NCI-H526 (cell line): ENCODE measurements at places on chromosomes 7 and 10.

- no peak for DNase-seq
These were observed 1159.0 kb downstream of the TYW1 start for GRCh38 chr7:68155676-68156075.

DNA sequence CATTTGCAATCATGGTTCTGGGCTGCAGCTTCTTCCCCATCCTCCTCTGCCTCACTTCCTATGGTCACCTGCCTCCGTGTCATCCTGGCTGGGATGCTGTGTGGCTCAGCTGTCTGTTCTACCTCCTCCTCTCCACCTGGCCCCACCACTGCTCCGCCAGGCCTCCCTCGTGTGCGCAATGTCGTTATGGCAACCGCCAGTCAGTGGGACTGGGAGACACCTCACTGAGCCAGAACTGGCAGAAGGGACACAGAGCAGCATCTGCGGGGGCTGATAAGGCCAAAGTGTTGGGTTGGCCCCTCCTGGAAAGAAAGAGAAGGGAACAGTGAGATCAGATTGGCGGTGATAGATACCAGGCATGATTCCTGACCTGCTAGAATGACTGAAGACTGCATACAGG is 527.5 kb downstream of the INHBA start:
- DNase-seq: no peak

DNA sequence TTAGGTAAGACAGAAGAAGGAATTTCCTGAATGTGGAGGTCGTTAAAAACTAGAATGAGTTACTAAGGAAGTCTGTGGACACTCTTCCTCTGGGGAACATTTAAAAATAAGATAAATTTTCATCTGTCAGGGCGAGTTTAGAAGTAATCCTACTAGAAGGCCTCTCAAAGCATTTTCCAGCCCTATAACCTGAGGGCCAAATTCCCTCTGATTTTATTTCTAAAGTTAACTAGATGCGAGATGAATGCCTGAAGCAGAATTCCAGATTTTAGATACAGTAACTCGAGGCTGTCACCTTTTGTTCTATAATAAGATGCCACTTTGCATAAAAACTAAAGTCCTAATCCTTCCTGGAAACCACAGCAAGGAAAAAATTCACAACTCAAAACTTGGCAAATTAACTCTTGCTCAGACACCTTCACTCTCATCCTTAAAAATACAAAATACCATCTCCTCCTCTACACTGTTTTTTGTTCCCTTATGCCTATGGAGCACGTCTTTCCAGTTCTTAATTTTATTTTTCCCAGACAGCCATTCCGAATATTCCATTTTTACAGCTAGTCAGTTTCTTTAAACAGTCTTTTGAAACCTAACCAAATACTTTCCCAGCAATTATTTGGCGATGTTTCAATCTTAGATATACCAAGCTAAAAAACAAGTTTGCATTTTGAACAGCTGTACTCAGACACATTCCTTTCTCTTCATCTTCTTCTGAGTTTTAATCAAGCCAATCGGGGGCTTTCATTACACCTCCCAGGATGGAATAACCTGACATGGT is 420.7 kb upstream of the NFE2L3 start:
- peak; percentile 8 for DNase-seq

GRCh38 chr7:100506356-100506923 is 22.7 kb downstream of the NYAP1 start:
- DNase-seq: no peak

- no peak for DNase-seq
These were observed 4.7 kb downstream of the MUC12 start for GRCh38 chr7:100974021-100974420.

GRCh38 chr10:68406111-68406814 is 814 bp downstream of the RUFY2 start:
- DNase-seq: peak; percentile 50
